ENCODE measurements at places on chromosomes 5 and 9. TPM values are rescaled to one million over a fixed set of nuclear protein-coding genes. Genes with fewer than 3 reads are reported as not detected.

The DAB2IP gene
- total RNA-seq, result 3.7 TPM

The ADAMTS16 gene
- 2.9 TPM for total RNA-seq

The GABRB2 gene
- not detected for total RNA-seq

The SLF1 gene
- total RNA-seq, result 7.3 TPM

The GLRA1 gene
- not detected for total RNA-seq

The CDC42SE2 gene
- total RNA-seq, result 19.7 TPM

The GNAQ gene
- 25.0 TPM for total RNA-seq

The IL3 gene
- total RNA-seq, result not detected

The C7 gene
- total RNA-seq, result 0.39 TPM

The CA9 gene
- 1.1 TPM for total RNA-seq

The WDR38 gene
- not detected for total RNA-seq

The LAMC3 gene
- 0.37 TPM for total RNA-seq

The GFI1B gene
- total RNA-seq, result not detected

The LCN1 gene
- not detected for total RNA-seq

The FOXD4 gene
- under 0.01 TPM for total RNA-seq

The SEMA6A gene
- 0.20 TPM for total RNA-seq

The ANKRD18B gene
- total RNA-seq, result not detected

The SLC46A2 gene
- total RNA-seq, result not detected

The BRINP1 gene
- total RNA-seq, result 4.0 TPM

The FST gene
- 91.1 TPM for total RNA-seq

The TMEM215 gene
- total RNA-seq, result not detected

The PJA2 gene
- total RNA-seq, result 54.0 TPM

The PRRC2B gene
- total RNA-seq, result 57.3 TPM

The ENHO gene
- total RNA-seq, result not detected

The FXN gene
- total RNA-seq, result 2.9 TPM

The PCDHGA5 gene
- total RNA-seq, result 0.73 TPM

The GDA gene
- total RNA-seq, result not detected

The BTNL3 gene
- not detected for total RNA-seq

The NSUN2 gene
- 54.2 TPM for total RNA-seq

The DOK3 gene
- total RNA-seq, result 1.4 TPM

The MEIKIN gene
- total RNA-seq, result not detected

The ORM2 gene
- total RNA-seq, result not detected

The HEMGN gene
- total RNA-seq, result not detected

The SOHLH1 gene
- total RNA-seq, result not detected

The ACOT12 gene
- not detected for total RNA-seq

The PHF24 gene
- total RNA-seq, result not detected

The PLAC8L1 gene
- 0.20 TPM for total RNA-seq

The THBS4 gene
- 0.59 TPM for total RNA-seq

The DNM1 gene
- total RNA-seq, result 45.6 TPM
